ENCODE measurements at places on chromosomes 11 and 22. TPM values are rescaled to one million over a fixed set of nuclear protein-coding genes. Genes with fewer than 3 reads are reported as not detected.

DNA sequence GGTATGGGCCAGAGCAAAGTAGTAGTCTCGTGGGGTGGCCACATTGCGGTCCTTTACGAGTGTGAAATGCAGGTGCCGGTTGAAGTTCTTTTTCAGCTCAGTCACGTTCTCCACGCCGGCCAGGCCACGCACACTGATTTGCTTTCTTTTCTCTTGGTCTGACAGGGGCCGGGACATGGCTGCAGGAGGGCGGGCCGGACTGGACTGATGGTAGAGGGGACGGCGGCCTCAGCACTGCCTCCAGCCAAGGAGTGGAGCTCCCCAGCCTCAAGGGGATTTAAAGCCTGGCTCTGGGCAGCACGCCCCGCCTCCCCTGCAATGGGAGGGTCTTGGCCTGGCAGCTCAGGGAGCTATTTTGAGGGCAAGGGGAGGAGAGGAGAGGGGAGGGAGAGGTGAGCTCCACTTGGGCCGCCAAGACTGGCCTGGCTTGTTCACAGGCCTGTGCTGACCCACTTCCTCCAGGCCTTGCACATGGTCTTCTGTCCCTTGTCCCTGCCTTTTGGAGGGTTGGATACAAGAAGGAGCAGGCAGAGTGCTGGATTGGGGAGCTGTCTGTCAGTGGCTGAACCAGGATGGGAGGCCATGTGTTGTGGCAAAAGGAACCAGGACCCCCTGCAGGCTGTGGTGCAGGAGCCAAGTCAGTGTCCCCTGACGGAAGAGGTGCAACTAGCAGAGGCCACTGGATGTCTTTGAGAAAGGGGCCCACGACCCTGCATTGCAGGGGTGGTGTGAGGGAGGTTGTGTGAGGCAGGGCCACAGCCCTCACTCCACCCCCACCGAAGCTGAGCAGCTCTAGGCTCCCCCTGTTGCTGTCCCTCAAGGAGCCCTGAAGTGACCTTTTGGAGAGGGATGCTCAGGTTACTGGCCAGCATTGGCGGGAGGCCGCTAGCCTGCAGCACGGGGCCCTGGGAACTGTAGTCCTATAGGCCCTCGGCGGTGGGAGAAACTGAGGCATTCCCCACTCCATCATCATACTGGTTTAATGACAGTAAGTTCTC lies at the start of gene PYGM:
Gene PYGM, minus strand, starts transcription at position 253 of the 998 bp plus-strand sequence. Its CDS starts 76 bp downstream, at position 177.
- peak; percentile 81 for DNase-seq

DNA sequence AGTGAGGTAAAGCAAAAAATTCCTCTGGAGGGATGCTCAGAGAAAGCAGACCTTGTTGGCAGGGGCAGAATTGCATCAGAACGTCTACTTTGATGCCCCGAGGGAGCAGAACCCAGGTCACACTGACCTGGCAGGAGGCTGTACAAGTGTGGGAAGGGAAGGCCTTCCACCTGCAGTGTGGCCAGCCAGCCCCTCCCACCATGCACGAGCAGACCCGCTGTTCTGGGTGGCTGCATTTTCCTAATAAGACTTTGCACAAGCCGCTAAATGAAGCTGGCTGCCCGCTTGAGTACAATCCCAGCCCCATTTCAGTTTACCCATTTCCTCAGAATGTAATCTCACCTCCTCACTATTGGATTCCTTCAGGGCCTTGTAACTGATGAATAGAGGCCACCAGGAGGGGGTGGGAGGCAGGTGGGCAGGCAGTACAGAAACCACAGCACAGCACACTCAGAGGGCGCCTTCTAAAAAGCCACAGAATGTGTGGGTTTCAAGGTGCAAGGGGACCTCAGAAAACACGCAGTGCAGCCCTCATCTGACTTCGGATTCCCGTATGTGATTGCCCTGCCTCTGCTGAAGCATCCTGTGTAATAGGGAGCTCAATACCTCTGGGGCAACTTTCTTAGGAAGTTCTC lies 316.6 kb downstream of the OPCML start:
- peak; percentile 1 for DNase-seq

DNA sequence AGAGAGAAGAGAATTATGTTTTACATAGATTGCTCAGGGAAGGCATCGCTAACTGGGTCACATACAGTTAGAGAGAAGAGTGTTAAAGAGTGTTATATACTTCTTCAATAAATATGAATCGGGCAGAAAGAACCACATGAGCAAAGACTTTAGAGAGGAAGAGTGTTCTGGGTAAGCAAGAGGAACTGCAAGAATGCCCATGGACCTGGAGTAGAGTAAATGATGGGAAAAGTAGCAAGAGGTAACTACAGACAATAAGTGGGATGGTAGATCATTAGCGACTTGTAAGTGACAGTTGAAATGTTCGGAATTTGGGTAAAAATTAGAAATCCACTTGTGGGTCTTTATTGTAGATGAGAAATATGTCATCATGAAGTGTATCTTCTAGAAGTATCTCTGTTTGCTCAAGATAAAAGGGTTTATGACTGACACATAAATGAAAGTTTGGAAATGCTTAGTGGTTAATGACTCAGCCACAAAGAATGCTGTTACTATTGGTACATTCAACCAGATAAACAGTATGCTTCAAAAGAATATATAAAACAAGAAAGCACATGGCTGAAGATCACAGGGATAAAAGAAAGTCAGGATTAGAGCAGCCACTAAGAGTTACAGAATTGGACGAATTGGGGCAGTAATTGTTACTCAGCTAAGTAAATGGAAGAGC lies 229.3 kb downstream of the CASP12 start:
- DNase-seq = no peak

The LRP4 gene
- 22.5 TPM for total RNA-seq

The VPREB1 gene
- not detected for total RNA-seq

The ATG2A gene
- 24.1 TPM for total RNA-seq

All from right atrium auricular region (tissue), 2 donors.